Stimulated activated CD4-positive, alpha-beta T cell treated with anti-CD3 and anti-CD28 coated beads, TNF-alpha, amount 100 ng/mL, for 1 hour (primary cell): ENCODE measurements at places on chromosomes 12 and 14.

DNA sequence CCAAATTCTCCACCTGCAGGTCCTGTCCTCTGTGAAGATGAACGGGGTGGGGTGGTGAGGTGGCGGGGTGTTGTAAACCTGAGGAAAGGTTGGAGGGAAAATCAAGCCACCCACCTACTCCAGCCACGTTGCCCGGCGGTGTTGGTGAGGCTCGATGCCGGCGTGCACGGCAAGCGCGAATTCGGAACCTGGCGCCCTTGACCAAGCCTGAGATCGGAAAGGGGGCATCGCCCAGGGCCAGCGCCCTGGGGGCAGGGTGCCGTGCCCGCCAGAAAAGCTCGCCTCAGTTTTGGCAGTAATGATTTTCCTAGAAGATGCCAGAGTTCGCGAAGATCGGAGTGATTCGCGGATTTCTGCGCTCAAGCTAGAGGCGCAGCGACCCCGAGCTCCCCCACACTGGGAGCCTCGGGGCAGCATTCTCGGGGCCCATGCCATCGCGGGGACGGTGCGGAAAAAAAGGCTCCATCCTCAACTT lies 817 bp downstream of the STXBP6 start:
- DNase-seq: no peak

GRCh38 chr12:1723721-1724120 lies 32.9 kb downstream of the ADIPOR2 start:
- DNase-seq: no peak

DNA sequence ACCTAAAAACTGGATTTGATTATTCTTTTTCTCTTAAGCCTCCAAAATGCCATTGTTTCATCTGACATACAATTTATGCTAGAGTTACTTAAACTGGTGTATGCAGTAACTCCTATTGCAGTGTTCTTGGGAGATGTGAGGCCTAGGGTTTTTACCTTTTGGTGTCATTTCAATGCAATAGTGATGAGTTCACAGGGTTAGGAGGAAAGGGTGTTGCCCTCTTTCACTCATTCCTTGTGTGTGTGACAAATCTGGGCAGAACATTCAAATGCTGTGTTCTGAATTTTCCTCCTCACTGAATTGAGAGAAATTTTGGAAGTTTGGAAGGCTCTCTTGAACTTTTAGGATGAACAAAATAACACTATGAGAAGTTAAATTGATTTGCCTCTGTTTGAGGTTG lies 69.9 kb downstream of the IGF1 start:
- no peak for DNase-seq

DNA sequence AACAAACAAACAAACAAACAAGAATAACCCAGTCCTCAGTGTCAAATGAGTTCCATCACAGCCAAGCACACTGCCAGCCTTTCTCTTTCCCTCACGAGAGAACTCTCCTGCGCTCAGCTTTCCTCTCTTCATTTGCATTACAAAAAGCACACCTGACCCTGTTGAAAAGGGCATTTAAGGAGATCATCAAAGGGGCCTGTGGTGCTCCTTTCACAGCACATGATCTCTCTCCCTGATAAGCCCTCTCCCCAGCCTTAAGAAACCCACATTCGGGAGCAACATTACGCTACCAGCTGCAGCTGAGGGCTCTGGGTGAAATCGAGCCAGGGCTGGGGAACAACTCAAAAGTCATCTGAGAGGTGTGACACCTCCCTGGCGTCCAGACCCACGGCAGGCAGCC lies 165.6 kb upstream of the TMCC3 start:
- DNase-seq: no peak

GRCh38 chr12:106288101-106288493 lies 14.4 kb upstream of the TCP11L2 start:
- DNase-seq: no peak

GRCh38 chr14:95183532-95184412 lies 26.4 kb upstream of the DICER1 start:
- no peak for DNase-seq

GRCh38 chr14:68658029-68658509 lies 134.8 kb downstream of the ZFP36L1 start:
- DNase-seq: no peak

DNA sequence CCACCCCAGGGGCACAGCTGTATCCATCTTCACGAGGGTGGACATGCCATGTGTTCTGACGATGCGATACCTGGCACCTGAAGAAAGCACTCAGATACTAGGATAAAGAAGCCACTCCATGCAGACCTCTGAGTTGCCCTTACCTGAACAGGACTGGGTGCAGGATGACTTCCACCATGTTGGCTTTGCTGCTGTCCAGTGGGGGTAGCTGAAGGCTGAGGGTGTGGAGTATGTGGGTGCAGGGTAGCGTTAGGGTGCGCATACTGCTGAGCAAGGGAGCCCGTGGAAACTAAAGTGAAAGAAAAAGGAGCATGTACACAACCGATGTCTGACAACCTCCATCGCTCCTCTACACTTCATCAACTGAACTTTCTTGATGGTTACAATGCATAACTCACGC lies 51.3 kb downstream of the SH2B3 start:
- DNase-seq: no peak

GRCh38 chr12:67909091-67909531 lies 80.1 kb upstream of the IFNG-AS1 start:
- no peak for DNase-seq

GRCh38 chr12:99170461-99170860 lies 477.1 kb upstream of the GARIN6 start:
- DNase-seq: no peak

- DNase-seq: no peak
These were observed 293.1 kb upstream of the FKBP4 start for GRCh38 chr12:2501464-2502191.
